Dorsolateral prefrontal cortex (tissue), 122 donors: ENCODE measurements at places on chromosomes 2 and 18.

GRCh38 chr2:101440127-101440738, 34.7 kb downstream of the RFX8 start:
- DNase-seq, result no peak

DNA sequence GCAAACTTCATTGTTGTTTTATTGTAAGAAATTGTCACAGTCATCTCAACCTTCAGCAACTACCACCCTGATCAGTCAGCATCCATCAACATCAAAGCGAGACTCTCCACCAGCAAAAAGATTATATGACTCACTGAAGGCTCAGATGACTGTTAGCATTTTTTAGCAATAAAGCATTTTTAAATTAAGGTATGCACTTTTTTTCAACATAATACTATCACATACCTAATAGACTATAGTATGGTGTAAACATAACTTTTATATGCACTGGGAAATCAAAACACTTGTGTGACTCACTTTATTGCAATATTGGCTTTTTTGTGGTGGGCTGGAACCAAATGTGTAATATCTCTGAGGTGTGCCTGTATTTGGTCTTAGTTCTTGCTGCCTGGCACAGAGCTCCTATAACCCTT, 15.6 kb downstream of the SCN1A start:
- no peak for DNase-seq

DNA sequence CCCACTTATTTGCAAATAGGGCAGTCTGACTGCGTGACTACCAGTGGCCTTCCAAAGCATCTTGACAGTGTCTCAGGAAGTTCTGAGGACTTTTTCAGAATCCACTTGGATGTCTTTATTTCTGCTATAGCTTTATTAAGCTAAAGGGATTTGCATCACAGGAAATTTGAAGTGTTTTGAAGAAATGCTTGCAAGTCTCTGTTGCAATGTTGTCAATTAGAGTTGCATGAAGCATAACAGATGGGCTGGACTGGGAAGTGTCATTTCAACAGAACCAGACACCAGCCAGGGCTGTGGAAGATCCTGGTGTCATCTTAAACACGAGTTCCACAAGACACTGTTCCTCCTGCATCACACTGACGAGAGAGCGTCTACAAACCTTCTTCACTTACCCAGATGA, 224.5 kb downstream of the EN1 start:
- DNase-seq, result no peak

- no peak for DNase-seq
These were observed 19.4 kb upstream of the ZBTB7C start for GRCh38 chr18:48428475-48429177.

- DNase-seq, result no peak
These were observed 34.6 kb upstream of the IL37 start for GRCh38 chr2:112876257-112876970.

DNA sequence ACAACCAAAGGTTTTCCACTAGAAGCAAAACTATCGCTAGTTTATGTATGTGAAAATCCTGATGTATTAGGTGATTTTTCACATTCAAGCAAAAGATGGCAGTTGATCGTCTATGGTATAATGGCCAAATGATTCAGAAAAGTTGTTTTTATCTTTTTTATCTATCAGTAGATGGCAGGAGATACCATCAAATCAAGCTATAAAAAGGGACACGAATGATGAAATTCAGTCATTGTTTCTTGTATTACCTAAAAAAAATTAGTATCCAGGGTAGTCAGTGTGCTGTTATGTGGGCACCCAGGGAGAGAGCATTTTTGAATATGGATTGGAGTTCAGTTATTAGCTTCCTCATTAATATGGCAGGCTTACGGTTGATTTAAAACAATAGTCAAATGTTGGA, 22.9 kb upstream of the CAVIN2 start:
- DNase-seq, result no peak

DNA sequence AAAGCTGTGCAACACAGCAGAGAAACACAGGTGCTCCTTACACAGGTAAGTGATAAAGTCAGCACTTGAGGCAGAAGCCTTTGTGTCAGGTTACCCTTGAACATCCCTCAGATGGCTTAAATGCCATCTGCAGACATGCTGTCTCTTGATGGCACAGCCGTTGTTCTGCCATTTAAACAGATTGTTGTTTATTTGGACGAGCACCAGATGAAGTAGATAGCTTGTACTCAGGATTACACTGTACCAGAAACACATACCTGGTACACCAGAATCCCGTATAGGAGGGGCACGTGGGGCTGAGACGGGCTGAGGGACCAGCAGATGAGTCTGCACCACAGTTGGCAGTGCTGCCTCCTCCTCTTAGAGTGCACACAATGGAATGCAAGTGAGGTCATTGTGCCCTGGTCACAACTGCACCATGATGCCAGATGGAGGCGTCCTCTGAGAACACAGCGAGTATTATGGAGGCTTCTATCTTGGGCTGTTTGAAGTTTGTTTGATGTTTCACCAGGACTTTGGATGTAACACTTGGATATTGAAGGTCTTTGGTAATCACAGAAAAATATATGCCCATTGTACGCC, 143.0 kb downstream of the TANC1 start:
- peak; percentile 37 for DNase-seq

GRCh38 chr2:101623031-101623521, 74.4 kb upstream of the MAP4K4 start:
- no peak for DNase-seq

DNA sequence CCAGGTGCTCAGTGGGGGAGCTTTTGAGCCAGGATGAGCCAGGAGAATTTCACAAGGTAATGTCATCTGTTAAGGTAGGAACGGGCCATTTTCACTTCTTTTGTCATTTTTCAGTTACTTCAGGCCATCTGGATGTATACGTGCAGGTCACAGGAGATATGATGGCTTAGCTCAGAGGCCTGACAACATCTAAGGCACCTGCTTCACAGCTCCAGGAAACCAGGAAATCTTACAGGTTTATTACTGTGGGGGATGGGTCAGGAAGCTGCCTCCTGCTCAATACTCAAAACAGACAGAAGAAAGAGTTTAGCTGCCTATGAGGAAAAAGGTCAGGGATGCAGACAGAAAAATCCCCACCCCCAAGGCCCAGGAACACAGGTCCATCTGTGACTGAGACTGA, 364.3 kb upstream of the LRP1B start:
- DNase-seq, result no peak

- no peak for DNase-seq
These were observed 240.7 kb downstream of the KLHL29 start for GRCh38 chr2:23625726-23626125.

DNA sequence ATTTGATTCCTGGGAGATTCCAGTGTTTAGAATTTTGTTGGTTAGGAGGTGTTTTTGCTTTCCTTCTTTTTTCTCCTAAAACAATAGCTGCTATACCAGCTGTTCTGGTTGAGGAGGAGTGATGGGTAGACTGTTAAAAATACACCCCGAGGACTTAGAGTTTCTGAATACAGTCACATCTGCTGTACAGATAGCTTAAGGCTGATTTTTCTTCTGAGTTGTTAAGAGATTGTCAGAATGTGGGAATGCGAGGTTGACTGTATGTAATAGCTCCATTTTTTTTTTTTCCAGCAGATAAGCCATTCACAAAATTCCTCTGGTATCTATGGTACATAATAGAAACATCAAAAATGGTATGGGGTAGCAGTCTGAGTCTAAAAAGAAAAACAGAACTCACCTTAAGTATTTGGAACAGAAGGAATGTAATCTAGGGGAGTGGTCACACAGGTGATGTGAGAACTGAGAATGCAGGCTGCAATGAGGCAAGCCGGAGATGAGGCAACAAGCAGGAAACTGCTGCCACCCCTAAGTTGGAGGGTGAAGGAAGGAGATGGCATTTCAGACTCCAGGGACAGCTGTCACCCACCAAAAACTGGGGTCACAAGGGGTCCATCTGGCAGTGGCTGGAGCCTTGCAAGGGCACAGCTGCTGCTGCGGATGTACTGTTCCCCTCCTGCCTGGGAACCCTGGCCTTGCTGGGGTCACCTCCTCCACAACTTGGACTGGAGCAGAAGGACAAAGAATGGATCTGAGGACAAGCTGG, 2.4 kb downstream of the DGKD start:
- DNase-seq, result no peak

DNA sequence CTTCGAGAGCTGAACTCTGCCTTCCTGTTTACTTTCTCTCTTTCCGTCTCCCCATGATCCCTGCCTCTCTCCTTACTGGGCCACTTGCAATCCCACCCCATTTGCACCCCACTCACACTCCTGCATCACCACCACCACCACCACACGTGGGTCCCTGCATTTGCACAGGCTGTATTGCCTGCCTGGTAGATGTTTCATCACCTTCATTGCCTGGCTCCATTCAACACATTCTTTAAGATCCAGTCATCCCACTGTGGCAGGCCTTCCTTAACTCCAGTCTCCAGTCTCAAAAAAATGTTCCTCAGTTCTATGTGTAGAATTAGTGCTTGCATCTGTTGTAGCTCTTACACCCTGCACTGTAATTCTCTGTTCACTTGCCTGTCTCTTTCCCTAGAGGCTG, 13.9 kb downstream of the NOSTRIN start:
- DNase-seq, result no peak

GRCh38 chr2:60531701-60532133, 21.7 kb downstream of the BCL11A start:
- DNase-seq, result no peak

- DNase-seq, result no peak
These were observed 51.6 kb upstream of the KYNU start for GRCh38 chr2:142825861-142826260.

DNA sequence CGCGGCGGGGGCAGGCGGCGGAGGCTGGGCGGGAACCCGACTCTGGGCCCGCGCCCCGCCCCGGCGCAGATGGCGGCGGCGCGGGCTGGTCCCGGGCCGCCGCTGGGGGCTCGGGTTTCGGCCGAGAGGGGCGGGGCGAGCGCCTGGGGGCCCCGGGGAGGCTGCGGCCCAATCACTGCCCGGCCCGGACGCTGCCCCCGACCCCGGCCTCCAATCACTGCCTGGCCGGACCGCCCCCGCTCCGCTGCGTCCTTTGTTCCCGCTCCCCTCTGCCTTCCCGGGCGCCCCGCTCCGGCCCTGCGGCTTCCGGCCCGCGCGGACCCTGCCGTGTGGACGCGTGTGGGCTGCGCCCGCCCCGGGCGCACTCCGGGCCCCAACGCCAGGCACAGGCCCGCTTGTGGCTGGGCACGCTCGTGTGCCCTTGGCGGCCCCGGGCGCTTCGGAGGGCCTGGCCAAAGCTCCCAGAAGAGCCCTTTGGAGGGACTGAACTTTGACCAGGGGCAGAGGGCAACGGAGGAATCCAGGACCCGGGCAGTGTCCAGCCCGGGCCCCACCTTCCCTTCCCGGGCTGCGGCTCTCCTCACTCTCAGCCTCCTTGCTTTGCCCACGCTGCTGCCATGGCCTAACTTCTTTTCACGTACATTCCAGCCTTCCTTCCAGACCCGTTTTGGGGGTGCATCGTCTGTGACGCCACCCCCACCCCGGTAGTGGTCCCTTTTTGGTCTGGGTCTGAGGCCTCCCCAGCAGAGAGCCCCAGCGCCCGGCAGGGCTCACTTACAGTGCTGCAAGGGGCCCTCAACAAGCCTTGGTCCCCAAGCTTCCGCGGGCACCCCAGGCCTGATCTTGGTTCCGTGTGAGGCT, 27.1 kb upstream of the PTMA start:
- DNase-seq, result peak; percentile 79

- peak; percentile 26 for DNase-seq
These were observed 14.6 kb downstream of the ITM2C start for GRCh38 chr2:230879271-230879882.

DNA sequence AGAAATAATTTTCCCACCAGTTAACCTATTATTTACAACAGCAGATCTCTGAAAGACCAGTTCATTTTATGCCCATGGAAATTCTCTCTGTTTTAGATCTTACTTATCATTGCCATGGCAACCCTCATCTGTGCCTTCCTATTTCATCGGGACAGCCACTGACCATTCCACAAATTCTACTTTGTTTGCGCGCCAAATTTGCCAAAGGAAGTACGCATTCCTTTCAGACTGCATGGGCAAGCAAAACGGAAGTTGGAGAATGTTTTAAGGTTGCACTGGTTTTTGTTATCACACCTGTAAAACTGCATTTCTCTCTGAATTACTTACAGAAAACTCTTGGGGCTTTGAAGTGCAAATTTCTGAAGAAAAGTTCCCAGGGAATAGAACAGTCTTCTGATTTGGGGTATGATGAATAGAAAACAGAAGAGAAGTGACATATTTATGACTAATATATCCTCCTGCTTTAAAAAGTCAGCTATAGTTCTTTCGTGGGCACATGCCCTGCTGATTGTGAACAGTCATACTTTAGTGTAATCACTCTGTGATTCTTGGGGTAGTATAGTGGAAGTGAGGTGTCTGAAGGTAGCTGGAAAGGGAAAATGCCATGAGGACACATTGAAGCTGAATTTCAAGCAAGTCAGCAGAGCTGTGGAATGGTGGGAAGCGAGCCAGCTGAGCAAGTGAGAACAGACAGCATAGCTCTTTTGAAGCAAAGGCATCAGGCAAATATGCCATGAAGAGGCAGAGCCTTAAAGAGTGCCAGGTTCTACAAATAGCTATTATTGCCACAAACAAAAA, 20.9 kb downstream of the NETO1 start:
- DNase-seq, result no peak

DNA sequence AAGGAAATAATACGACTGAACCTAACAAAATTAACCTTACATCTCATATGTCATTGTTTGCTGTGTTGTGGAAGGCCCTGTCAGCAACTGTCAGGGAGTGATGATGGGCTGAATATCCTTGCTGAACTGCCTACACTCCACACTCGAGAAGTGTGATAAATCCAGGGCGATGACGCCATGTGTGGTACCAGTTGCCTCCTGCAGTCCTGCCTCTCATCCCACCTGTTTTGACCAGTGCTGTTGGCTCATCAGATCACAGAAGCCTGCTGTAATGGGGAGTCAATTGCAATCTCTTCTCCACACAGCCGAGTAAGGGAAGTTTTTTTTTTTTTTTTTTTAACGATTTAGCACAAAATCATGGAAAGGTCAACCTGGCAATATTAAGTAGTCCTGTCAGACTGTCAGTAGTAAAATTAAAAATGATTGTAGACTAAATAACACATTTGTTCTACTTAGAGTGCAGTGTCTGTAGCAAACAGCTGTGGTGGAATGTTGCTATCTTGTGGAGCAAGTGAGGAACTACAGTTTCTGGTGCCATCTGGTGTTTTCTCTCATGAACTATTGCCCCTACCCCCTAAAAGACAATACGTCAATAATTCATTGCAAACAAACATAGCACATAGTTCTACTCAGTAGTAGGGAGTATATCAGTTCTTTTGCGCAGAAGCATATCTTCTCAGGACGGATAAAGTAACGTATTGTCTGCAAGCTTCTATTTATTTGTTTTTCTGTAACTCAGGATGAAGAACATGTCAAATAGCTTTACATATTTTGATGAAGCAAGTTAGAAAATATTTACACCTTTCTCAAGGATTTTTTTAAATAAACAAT, 347.6 kb downstream of the CTNNA2 start:
- DNase-seq, result no peak

DNA sequence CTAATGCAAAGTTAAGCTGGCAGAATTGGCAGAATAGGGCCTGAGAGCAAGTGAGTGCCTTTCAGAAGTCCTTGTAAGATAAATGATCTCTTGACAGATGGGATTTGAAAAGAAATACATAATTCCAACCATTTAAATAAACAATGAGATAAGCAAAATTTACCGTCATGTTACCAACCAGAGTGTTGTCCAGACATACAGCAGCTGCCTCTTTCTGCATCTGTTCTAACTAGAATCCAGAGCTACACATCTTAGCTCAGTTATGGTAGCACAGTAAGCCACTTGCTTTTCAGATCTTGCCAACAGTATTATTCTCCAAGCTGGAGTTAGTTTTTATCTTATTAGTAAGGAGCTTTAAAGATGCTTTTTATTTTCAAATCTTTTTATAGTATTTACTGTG, 179.6 kb downstream of the BARD1 start:
- no peak for DNase-seq

- DNase-seq, result no peak
These were observed 17.5 kb downstream of the LRATD1 start for GRCh38 chr2:14650066-14650465.

GRCh38 chr2:127072396-127072795, 34.6 kb downstream of the BIN1 start:
- no peak for DNase-seq
